ENCODE measurements at places on chromosomes 3 and 15.

- DNase-seq = no peak
Measured at GRCh38 chr3:70989174-70989573, 594.4 kb downstream of the FOXP1 start.

DNA sequence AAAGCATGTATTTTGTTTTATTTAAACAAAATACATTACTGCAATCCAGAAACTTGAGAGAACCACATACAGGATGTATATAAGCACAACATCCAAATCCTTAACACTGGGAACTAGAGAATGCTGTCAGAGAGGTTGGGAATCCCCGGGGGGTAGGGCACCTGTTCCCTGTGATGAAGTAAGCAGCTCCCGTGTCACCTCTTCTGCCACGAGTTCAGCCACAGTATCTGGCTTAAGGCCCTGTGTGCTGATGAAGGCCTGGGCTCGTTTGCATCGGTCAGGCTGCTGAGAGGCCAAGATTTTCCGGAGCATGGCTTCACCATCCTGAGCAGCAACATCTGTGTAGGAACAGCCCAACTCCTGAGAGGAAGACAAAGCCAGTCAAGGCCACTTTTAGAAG lies 36.4 kb downstream of the EIF3J start:
- DNase-seq = no peak

DNA sequence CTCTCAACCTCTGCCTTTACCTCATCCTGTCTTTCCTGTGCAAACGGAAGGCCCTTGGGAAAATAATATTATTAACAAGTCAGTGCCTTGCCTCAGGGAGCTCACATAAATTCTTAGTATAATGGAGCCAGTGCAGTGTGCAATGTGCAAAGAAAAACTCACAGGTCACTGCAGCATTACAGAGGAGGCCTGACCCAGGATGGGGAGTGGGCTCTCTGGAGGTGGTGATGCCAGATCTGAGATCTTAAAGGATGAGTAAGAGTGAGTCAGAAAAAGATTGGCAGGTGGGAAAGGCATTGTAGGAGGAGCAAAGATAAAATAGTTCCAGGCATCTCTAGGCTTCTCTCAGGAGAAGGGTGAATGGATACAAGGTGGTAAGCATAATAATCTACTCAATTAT lies 185.6 kb upstream of the ADAMTS9 start:
- DNase-seq = no peak

DNA sequence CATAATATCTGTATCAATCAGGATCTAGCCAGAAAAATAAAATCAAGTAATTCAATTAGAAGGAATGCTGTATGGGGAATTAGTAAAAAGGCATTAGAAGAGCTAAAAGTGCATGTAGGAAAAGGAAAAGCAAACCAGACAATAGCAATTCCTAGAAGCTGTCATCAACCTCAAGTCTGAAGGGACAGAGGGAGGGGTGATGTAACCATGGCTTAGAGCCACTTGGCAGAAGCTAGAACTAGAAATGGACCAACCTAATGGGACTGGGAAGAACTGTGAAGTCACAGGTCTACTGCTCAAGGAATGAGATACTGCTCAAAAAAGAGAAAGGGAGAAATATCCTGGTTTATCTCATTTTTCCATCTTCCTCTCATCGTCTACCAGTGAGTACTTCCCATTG lies 590.7 kb upstream of the SGO1 start:
- no peak for DNase-seq

DNA sequence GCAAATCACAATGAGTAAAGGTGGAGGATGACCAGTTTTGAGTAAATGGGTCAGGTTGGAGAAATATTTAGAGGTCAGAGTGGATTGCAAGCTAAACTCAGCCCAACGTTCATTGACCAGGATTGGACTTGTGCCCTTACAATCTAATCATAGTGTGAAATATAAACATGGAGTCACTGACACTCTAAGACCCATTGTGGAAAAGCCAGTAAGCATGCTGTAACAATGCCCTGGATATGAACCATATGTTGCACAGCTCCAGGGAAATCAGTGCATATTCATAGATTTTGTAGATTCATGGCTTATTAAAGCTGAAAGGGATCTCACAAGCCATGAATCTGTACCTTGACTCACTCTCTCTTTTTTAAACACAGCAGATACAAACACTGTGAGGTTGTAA lies 660.2 kb upstream of the LMCD1 start:
- DNase-seq = no peak

GRCh38 chr15:75171408-75171807 lies 30.3 kb upstream of the C15orf39 start:
- no peak for DNase-seq

DNA sequence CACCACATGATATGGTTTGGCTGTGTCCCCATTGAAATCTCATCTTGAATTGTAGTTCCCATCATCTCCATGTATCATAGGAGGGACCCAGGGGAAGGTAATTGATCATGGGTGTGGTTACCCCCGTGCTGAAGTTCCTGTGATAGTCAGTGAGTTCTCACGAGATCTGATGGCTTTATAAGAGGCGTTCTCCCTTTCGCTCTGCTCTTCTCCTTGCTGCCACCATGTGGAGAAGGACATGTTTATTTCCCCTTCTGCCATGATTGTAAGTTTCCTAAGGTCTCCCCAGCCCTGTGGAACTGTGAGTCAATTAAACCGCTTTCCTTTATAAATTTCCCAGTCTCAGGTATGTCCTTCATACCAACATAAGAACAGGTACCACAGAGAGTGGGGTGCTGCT lies 21.9 kb downstream of the OSTN start:
- DNase-seq = no peak

DNA sequence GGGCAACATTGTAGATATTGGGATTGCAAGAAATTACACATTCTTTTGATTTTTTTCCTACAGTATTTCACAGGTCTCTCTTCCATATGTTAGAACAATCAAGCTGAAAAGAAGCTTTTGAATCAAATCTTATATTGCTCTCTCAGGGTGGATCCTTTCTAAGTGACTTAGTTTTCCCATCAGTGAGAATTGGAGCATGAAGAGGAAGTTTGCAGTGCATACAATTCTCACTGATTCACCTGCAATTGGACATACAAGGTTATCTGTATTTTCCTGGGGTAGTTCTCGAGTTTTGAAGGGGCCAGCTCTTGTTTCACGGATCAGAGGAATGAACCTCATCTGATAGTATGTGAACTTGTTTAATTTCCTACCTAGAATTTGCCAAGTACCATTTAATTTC lies 150.8 kb downstream of the PEX5L start:
- DNase-seq = no peak

- no peak for DNase-seq
Measured at GRCh38 chr3:25150199-25150598, 277.9 kb upstream of the RARB start.

GRCh38 chr3:171490901-171491300 lies 30.7 kb upstream of the TNIK start:
- DNase-seq = no peak
